Ecto neural progenitor cell (in vitro differentiated cells): ENCODE measurements at places on chromosomes 6 and 20.

DNA sequence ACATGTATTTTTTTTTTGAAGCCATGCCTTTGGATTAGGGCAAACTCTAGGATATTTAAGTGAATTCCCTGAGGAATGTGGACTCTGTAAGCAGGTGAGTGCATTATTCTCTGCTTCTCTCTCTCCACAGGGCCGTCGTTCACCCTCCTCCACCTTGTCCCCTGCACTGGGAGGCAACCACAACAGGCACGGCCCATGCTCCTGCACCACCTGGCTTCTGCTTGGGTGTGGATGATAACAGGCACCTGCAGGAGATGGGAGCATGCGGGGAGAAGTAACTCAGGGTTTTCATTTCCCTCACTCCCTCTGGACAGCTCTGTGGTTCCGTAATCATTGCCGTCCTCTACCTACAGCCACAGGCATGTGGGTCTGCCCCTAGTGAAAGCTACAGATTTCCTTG lies 43.4 kb downstream of the HLA-C start:
- DNase-seq, result no peak

GRCh38 chr6:30334075-30334783 lies 7.5 kb downstream of the TRIM39 start:
- no peak for DNase-seq

DNA sequence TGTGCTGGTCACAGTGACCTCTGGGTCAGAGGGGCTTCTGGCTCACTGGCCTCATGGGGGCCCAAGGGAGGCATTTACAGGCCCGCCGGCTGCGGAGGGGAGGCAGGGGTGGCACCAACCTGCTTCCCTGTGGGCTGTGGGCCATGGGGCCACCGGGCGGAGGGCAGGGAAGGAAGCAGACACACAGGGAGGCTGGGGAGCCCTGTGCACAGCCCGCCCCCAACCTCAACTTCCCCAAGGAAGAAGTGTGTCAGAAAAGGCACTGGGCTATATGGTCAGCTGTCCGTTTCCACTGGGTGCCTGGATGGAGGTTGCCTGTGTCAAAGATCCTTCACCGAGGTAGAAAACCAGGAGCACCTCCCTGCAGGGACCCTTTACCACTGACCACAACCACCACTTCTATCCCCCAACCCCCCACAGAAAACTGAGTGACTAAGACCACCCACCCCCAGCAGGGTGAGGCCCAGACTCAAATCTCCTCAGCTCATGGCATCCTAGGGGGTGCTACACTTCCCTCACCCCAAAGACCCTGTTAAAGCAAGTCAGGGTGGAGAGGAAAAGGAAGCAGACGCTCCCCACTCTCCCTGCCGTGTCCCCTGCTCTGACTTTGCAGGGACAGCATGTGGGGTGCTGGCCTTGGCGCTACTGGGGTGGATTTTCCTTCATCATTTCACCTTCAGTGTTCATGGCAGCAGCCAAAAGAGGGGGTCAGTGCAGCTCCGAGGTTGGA lies 5.6 kb downstream of the CST3 start:
- peak; percentile 23 for DNase-seq

- no peak for DNase-seq
These were observed 79.6 kb downstream of the RSPH3 start for GRCh38 chr6:158920311-158920905.
